ENCODE measurements at places on chromosomes 11 and 22. TPM values are rescaled to one million over a fixed set of nuclear protein-coding genes. Genes with fewer than 3 reads are reported as not detected.

The KRTAP5-2 gene
- not detected for total RNA-seq

- H3K4me1 ChIP-seq: no peaks in the 10 kb centered on the region
- H3K27me3 ChIP-seq: no peaks in the 10 kb centered on the region
- DNase-seq: no peak
- H3K27ac ChIP-seq: no peak overlapping the region
Observed at GRCh38 chr22:22929381-22930221, 42.0 kb downstream of the IGLL5 start.

DNA sequence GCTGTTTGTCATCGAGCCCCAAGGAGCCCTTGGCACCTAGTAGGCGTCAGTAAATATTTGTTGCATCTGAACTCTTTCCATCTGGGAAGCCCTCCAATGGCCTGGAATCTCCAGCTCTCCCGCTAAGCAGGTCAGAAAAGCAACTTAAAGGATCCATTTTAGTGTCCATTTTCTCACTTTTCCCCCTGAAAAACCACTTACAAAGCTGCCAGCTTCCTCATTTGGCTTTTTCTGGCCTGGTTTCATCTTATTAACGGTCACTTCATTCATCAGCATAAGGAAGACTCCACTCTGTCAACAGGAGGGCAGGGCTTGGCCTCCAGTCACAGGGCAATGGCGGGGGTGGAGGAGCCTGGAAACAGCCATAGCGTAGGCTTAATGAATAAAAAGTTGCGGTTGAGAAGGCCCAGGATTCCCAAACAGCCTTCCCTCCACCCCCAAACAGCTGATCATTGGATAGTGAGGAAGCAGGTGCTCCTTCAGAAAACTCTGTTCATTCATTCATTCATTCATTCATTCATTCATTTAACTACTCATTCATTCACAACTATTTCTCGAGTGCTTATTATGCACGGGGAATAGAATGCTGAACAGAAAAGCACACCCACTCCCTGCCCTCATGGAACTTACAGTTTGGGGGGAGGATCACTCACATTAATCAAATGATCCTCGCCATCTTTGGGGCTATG lies 104.5 kb upstream of the RCN1 start:
- DNase-seq: no peak
- H3K4me1 ChIP-seq: no peaks in the 10 kb centered on the region
- H3K36me3 ChIP-seq: no peaks in the 10 kb centered on the region
- H3K4me3 ChIP-seq: no peak overlapping the region
- H3K27ac ChIP-seq: no peak overlapping the region

The SF3A1 gene
- total RNA-seq: 193 TPM

- H3K4me3 ChIP-seq: no peak overlapping the region
- peak overlapping the region; percentile 86 for H3K27ac ChIP-seq
- H3K36me3 ChIP-seq: no peaks in the 10 kb centered on the region
- H3K27me3 ChIP-seq: no peaks in the 10 kb centered on the region
Observed at GRCh38 chr11:65290448-65291165, 24.1 kb upstream of the CDC42EP2 start.

GRCh38 chr22:31586137-31586920 lies 75.7 kb downstream of the PISD start:
- no peak overlapping the region for H3K4me3 ChIP-seq
- no peaks in the 10 kb centered on the region for H3K4me1 ChIP-seq
- peaks cover 10% of the 10 kb centered on the region for H3K36me3 ChIP-seq
- no peaks in the 10 kb centered on the region for H3K27me3 ChIP-seq
- H3K27ac ChIP-seq: no peak overlapping the region

The CD3G gene
- total RNA-seq: 4.3 TPM

GRCh38 chr22:33255791-33256190 lies 197.6 kb upstream of the SYN3 start:
- no peak overlapping the region for H3K4me3 ChIP-seq
- H3K27me3 ChIP-seq: no peaks in the 10 kb centered on the region
- no peaks in the 10 kb centered on the region for H3K36me3 ChIP-seq
- H3K27ac ChIP-seq: no peak overlapping the region

The APOBEC3C gene
- 14.4 TPM for total RNA-seq

The BTG4 gene
- total RNA-seq: not detected

DNA sequence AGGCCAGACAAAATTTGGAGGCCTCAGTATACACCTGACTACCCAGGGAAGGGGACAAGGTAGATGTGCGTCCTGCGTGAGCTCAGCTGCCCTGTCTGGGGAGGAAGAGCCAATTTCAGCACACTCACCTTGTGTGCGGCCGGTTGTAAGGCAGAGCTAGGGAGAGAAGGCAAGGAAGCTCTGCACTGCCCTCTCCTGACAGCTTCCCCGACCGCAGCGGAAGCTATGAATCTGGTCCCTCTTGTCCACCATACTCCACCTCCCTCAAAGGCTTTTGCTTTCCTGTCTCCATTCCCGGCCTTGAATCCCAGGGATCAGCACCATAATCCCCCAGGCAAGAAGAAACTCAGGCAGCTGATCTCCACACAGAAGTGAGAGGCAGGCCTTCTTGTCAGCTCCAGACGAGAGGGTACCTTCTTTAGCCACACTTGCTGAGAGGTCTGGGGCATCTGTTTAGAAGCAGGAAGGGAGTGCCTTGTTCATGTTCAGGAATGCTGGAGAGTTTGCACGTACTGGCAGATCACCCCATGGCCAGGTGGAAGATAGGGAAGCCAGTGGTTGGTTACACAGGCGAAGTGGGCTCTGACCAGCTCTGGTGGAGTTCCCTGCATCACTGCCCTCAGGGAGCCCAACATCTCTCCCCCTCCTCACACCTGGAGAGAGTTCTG lies 62.5 kb downstream of the FEZ1 start:
- peaks cover 12% of the 10 kb centered on the region for H3K36me3 ChIP-seq
- no peak overlapping the region for H3K27ac ChIP-seq
- no peak overlapping the region for H3K4me3 ChIP-seq
- DNase-seq: peak; percentile 33
- H3K4me1 ChIP-seq: no peaks in the 10 kb centered on the region
- H3K27me3 ChIP-seq: no peaks in the 10 kb centered on the region

DNA sequence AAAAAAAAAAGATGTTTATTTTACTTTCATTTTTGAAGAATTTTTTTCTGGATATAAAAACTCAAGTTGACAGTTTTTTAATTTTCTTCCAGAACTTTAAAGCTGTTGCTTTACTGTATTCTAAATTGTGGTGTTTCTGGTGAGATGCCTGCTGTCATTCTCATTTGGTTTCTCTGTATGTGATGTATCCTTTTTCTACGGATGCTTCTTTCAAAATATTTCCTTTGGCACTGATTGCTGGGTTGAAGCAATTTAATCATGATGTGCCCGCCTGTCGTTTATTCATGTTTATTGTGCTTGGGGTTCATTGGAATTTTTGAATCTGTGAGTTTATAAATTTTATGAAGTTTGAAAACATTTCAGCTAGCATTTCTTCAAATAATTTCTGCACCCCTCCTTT lies 29.4 kb upstream of the CTSD start:
- H3K4me1 ChIP-seq: no peaks in the 10 kb centered on the region
- H3K4me3 ChIP-seq: no peak overlapping the region
- H3K27ac ChIP-seq: no peak overlapping the region

GRCh38 chr22:50199829-50200460 lies 866 bp upstream of the SELENOO start:
- peaks cover 18% of the 10 kb centered on the region for H3K4me1 ChIP-seq
- H3K36me3 ChIP-seq: peaks cover 14% of the 10 kb centered on the region
- H3K4me3 ChIP-seq: peak overlapping the region; percentile 58
- peak overlapping the region; percentile 48 for H3K27ac ChIP-seq
- DNase-seq: peak; percentile 16
- H3K27me3 ChIP-seq: no peaks in the 10 kb centered on the region

The HMOX1 gene
- 5.2 TPM for total RNA-seq

DNA sequence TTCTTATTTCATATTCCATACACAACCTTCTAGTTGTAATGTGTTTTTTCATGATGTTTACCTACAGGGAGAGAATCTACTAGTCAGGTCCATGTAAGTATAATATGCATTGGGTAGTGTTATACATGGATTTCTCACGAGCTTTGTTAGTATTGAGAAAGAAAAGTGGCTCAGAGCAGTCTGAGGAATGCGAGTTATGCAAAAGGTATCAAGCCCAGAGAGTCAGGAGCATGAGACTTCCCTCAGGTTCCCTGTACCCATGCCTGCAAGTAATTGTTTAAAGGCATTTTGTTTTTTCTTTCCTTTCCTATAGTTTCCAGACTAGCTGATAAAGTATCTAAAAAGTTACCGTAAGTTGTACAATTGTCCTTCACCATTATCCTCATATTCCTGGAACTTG lies 66.1 kb downstream of the STK33 start:
- H3K27me3 ChIP-seq: no peaks in the 10 kb centered on the region
- no peak overlapping the region for H3K27ac ChIP-seq
- DNase-seq: peak; percentile 17
- no peak overlapping the region for H3K4me3 ChIP-seq
- H3K4me1 ChIP-seq: peaks cover under 1% of the 10 kb centered on the region

DNA sequence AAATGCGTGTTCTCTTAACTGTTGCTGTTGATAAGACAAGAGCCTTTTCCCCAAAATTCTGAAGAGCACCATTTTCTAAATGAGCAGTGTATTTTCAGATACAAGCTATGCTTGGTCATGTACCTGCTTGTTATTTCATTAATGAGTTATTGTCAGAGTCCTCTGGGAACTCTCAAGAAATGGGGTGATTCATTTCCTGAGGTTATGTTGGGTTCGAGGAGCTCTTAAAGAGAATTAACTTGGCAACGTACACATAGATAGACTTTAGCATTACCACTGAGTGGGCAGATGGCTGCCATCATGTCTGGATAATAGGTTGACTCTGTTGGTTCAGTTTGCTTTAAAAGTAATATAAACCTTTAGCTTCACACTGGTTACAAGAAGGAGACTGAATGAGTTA lies 87.9 kb upstream of the SORL1-AS1 start:
- no peaks in the 10 kb centered on the region for H3K27me3 ChIP-seq
- DNase-seq: no peak
- no peak overlapping the region for H3K4me3 ChIP-seq
- H3K4me1 ChIP-seq: no peaks in the 10 kb centered on the region
- no peaks in the 10 kb centered on the region for H3K36me3 ChIP-seq
- H3K27ac ChIP-seq: no peak overlapping the region

GRCh38 chr11:117281159-117281558 lies 10.0 kb upstream of the BACE1-AS start:
- no peak for DNase-seq
- H3K4me1 ChIP-seq: no peaks in the 10 kb centered on the region
- peaks cover 34% of the 10 kb centered on the region for H3K36me3 ChIP-seq
- no peak overlapping the region for H3K27ac ChIP-seq

DNA sequence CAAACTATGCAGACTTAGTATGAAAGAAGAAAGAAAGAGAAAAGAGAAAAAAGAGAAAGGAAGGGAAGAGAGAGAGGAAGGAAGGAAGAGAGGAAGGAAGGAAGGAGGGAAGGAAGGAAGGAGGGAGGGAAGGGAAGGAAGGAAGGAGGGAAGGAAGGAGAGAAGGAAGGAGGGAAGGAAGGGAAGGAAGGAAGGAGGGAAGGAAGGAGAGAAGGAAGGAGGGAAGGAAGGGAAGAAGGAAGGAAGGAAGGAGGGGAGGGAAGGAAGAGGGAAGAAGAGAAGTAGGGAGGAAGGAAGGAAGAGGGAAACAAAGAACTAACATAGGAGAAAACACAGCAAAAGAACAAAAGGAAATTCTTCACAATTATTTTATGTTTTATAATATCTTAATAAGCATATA lies 502.1 kb downstream of the SOX6 start:
- DNase-seq: no peak
- H3K4me1 ChIP-seq: no peaks in the 10 kb centered on the region
- H3K27ac ChIP-seq: no peak overlapping the region
- H3K4me3 ChIP-seq: no peak overlapping the region

DNA sequence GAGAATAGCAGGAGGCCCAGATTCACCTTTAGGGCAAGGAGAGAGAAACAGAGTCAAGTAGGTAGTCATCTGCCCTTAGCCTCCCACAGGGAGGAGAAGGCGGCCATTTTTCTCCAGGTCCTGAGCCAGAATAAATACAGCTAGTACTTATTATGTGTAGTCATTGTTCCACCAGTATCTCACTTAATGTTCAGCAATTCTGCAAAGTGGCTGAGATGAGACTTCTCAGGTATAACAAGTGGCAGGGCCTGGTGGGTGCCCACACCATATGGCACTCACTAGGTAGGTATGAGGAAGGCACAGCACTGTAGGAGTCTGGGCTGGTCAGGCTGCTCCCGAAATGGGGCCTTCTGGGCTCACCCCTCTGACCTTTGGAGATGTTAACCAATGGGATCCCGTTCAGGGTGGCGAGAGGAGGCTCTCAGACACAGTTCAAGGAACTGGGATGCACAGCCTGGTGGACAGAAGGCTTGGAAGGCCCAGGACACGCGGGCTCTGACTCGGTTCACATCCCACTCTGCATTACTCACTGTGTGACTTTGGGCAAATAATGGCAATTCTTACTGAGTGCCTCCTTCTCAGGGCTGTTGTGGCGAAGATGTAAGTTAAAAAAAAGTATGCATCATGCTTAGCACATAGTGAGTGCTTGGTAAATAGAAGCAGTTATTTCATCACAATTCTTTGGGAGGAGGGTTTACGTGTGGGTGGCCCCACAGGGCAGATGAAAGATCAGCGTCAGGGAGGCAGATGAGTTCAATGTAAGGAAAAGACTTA lies 25.1 kb downstream of the RTN4RL2 start:
- H3K4me1 ChIP-seq: peaks cover 11% of the 10 kb centered on the region
- H3K36me3 ChIP-seq: peaks cover 12% of the 10 kb centered on the region
- H3K27me3 ChIP-seq: no peaks in the 10 kb centered on the region
- no peak for DNase-seq
- no peak overlapping the region for H3K27ac ChIP-seq

DNA sequence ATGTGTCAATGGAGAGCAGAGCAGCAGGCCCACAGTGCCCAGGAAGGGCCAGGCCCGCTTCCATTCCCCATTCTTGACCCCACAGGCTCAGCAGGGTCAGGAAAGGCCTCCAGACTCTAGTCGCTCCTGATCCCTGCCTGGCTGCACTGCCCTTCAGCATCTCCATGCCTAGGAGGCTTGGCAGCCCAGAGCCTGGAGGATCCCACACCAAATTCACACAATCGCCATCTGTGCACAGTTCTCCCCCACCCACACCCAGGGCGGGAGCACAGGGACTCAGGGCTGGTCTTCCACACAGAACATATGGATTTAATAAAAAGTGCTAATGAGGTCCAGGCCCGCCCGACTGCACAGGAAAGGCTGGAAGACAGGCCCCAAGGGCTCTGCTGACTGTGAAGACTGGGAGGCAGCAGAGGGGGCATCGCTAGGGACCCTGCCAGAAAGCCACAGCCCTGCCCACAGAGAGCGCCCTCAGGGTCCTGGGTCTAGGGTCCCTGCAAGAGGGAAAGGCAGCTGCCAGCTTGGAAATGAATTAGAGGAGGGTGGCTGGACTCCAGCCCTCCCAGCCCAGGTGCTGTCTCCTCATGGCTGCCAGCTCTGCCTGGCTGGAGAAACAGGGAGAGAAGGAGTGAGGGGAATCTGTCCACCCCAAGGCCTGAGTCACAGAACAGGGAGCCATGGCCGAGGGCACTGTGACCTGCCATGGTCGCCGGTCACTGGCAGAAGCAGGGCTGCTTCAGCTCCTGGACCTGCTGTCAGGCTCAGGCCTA lies 39.7 kb downstream of the DKK3 start:
- no peaks in the 10 kb centered on the region for H3K36me3 ChIP-seq
- H3K4me1 ChIP-seq: peaks cover 3% of the 10 kb centered on the region
- no peak overlapping the region for H3K27ac ChIP-seq
- H3K27me3 ChIP-seq: no peaks in the 10 kb centered on the region
- no peak for DNase-seq

All from thyroid gland (tissue), 4 donors.